CD8-positive, alpha-beta memory T cell (primary cell): ENCODE measurements at places on chromosomes 1 and 21. TPM values are rescaled to one million over a fixed set of nuclear protein-coding genes. Genes with fewer than 3 reads are reported as not detected.

DNA sequence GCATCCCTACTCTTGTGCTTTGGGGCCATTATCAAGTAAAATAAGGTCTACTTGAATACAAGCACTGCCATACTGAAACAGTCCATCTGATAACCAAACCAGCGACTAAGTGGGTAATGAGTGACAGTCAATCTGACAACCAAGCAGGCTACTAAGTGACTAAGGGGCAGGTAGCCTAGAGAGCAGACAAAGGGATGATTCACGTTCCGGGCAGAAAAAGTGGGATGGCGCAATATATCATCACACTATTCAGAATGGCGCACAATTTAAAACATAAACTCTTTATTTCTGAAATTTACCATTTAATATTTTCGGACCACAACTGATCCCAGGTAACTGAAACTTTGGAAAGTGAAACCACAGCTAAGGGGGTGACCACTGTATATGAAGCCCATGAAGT, 17.7 kb downstream of the NGF start:
- H3K27ac ChIP-seq = no peak overlapping the region
- no peaks in the 10 kb centered on the region for H3K4me1 ChIP-seq
- no peak overlapping the region for H3K4me3 ChIP-seq
- H3K36me3 ChIP-seq = no peaks in the 10 kb centered on the region
- no peaks in the 10 kb centered on the region for H3K27me3 ChIP-seq

- no peak for DNase-seq
- H3K4me3 ChIP-seq = no peak overlapping the region
Observed at GRCh38 chr1:61670016-61670415, 54.9 kb downstream of the TM2D1 start.

- no peaks in the 10 kb centered on the region for H3K27me3 ChIP-seq
- H3K36me3 ChIP-seq = peaks cover 41% of the 10 kb centered on the region
- no peak overlapping the region for H3K4me3 ChIP-seq
Observed at GRCh38 chr1:207331354-207332313, 10.2 kb downstream of the CD55 start.

GRCh38 chr1:65036570-65037051, 70.3 kb upstream of the JAK1 start:
- H3K4me1 ChIP-seq = no peaks in the 10 kb centered on the region
- no peaks in the 10 kb centered on the region for H3K36me3 ChIP-seq
- no peak overlapping the region for H3K27ac ChIP-seq
- no peak for DNase-seq
- no peak overlapping the region for H3K4me3 ChIP-seq

- H3K36me3 ChIP-seq = no peaks in the 10 kb centered on the region
- H3K4me1 ChIP-seq = no peaks in the 10 kb centered on the region
- no peak for DNase-seq
- no peaks in the 10 kb centered on the region for H3K27me3 ChIP-seq
- no peak overlapping the region for H3K4me3 ChIP-seq
Observed at GRCh38 chr1:103266036-103266435, 157.7 kb upstream of the COL11A1 start.

OR2T33 gene
- polyA plus RNA-seq = not detected

FCGR1A gene
- not detected for polyA plus RNA-seq

DPT gene
- not detected for polyA plus RNA-seq
